Activated B cell treated with CpG ODN at 0.5 μM for 24 hours (primary cell): ENCODE measurements at places on chromosomes 3 and 15. TPM values are rescaled to one million over a fixed set of nuclear protein-coding genes. Genes with fewer than 3 reads are reported as not detected.

DNA sequence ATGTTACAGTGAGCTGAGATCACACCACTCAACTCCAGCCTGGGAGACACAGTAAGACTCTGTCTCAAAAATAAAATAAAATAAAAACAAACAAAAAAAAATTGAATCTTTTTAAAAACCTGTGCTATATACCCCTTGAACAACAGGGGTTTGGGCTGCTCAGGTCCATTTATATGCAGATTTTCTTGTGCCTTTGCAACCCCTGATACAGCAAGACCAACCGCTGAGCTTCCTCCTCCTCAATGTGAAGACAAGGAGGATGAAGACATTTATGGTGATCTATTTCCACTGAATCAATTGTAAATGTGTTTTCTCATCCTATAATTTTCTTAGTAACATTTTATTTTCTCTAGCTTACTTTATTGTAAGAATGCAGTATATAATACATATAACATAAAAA, 831.0 kb upstream of the ARPP21 start:
- no peaks in the 10 kb centered on the region for H3K36me3 ChIP-seq
- no peak for DNase-seq
- H3K4me1 ChIP-seq: no peaks in the 10 kb centered on the region
- no peak overlapping the region for H3K27ac ChIP-seq
- no peak overlapping the region for H3K4me3 ChIP-seq

GRCh38 chr3:44845528-44846520, 15.9 kb upstream of the TMEM42 start:
- DNase-seq: no peak
- no peaks in the 10 kb centered on the region for H3K36me3 ChIP-seq
- H3K27me3 ChIP-seq: no peaks in the 10 kb centered on the region
- no peaks in the 10 kb centered on the region for H3K4me1 ChIP-seq
- no peak overlapping the region for H3K27ac ChIP-seq

The COLQ gene
- total RNA-seq: 0.71 and 1.2 TPM in 2 replicates

DNA sequence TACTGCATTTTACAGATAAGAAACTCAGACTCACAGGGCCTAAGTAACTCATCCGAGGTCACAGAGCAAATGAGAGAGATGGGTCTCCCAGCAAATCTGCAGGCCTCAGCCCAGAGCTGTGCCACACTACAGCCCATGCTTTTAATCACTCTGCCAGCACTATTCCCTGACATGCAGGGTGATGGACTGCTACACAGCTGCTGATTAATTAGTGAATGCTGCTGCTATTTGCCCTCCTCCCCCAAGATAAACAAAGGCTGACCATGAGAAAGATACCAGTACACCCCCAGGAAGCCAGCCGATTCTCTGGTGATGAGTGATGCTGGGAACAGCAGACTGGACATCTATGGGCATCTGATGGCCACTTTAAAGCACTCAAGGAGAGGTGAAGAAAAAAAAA, 39.3 kb downstream of the RFTN1 start:
- H3K4me3 ChIP-seq: no peak overlapping the region
- no peak overlapping the region for H3K27ac ChIP-seq
- H3K27me3 ChIP-seq: no peaks in the 10 kb centered on the region
- DNase-seq: no peak
- peaks cover 68% of the 10 kb centered on the region for H3K4me1 ChIP-seq

DNA sequence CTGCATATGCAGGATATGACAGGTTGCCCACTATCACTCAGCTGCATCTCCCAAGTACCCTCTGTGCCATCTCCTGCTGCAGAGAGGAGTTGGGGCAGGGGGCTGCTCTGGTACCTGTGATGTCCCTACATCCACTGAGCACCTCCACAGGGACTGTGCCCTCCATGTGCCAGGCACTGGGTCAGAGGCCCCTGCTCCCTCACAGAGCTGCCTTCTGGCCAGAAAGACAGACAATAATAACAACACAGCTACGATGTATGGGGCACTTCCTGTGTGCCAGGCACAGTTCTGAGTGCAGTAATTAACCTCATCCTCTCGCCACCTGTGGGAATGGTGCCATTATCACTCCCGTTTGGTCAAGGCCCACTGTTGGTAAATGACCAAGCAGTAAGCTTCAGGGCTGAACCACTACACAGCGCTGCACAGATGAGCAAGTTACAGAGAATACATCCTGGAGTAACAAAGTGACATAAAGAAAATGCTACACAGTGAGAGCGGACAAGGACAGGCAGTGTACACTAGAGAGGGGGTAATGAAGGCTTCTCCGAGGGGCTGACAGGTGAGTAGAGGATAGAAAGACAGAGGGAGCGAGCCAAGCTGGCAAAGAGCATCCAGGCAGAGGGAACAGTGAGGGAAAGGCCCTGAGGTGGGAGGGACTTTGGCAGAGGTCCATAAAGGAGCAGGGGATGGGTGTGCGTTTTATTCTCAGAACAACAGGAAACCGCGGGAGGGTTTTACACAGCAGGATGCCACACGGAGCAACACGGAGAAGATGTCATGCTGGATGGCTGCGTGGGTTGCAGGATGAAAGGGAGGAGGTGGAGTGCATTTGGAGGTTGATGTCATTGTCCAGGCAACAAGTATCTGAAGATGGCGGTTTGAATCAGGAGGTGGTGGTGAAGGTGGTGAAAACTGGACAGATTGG, 13.6 kb downstream of the WNT7A start:
- H3K4me3 ChIP-seq: no peak overlapping the region
- no peak overlapping the region for H3K27ac ChIP-seq
- peaks cover 41% of the 10 kb centered on the region for H3K27me3 ChIP-seq
- DNase-seq: no peak
- no peaks in the 10 kb centered on the region for H3K4me1 ChIP-seq

The THOC7 gene
- total RNA-seq: 50.2 and 53.8 TPM in 2 replicates

The CTXN2 gene
- total RNA-seq: not detected in 2 replicates
